ENCODE measurements at places on chromosomes 5 and 9.

DNA sequence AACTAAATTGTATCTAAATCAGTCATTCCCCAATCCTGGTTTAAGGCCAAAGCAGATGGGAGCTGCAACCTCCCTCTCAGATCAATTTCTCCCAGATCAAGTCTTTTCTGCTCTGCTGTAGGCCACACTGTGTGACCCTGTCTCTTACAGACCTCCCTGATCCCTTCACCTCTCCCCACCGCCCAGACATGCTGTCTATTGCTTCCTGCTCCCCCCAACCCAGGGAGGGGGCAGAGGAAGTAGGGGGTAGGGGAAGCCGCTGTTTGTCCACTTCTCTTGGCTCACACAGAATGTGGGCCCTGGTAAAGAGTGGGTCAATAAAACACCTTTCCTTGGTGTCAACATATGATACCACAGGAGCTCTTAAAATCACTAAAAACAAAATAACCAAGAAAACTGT lies 226.3 kb downstream of the ENC1 start:
- no peak for DNase-seq

DNA sequence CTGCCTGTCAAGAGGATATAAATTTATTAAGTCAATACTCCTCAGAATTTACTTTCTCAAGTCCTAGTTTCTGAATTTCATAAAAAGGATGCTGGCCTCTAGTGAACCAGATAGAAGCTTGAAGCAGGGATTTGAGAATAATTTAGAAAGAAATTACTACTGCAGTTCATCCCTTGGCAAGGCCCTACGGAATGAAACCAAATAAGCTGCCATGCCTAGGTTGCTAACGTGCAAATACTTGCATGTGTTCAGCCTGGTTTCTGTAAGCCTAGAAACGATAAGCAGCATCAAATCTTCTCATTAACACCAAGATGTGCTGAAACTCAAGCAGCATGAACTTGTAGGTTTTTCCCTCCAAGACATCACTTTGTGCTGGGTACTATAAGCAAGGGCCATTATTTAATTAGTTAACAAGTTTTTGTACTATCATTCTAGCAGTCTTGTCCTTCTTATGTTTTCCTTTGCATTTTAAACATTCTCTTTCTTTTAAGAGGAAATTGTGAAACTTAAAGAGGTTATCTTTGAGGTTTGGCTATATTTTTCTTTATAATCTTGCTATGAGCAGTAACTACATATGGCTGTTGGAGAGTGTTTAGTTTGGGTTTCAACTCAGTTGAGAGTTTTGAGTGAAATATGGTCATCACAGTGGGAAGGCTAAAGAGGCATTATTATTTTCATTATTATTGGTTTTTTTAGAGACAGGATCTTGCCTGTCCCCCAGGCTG lies 71.8 kb downstream of the ADAMTSL1 start:
- no peak for DNase-seq

- DNase-seq = no peak
Observed at GRCh38 chr5:77828445-77828844, 52.3 kb upstream of the TBCA start.

DNA sequence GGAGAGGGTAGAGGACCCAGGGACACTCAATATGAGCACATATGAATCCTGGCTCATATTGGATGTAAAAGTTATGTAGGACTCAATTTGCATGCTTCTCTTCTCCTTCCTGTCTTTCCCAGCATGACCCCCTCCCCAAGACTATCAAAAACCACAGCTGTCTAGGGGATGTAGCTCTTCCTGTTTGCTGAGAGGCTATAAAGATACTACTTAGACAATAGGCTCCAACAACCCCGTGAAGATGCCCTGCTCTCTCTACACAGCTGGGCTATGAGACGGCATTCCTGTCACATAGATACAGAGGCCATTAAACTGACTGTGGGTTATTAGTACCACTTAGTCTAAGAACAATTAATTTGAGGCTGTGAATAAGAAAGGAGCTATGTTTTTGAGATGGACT lies 56.5 kb upstream of the PCSK1 start:
- DNase-seq = no peak

GRCh38 chr9:123368536-123369153 lies 12.6 kb downstream of the CRB2 start:
- no peak for DNase-seq

DNA sequence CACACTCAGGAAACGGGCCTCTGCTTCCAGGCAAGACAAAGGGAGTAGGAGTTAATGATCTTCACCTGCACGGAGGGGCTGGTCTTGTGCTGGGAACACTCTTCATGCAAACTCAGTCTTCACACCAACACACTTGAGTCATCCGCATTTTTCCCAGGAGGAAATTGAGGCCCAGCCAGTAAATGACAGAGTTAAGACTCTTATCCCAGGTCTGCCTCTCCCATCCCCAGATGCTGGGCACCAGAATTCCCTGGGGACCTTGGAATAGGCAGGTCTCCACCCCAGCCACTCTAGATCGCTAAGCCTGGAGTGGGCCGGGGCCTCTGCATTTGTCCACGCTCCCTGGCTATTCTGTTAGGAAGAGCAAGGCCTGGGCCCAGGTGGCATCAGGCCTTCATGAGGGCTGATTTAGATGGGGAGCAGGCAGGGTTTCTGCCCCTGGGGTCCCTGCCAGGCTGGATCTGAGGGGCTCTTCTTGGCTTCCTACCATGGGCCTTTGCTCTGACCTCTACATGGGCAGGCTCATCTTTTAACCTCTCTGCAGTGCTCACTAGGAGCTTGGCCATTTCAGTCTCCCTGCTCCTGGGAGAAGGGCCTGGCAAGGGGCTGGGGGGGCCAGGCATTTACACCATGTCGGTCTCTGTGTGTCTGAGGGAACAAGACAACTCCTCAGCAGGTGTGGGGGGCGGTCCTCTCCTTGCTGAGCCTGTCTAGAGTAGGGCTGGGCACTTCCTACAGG lies 77.3 kb downstream of the AMBP start:
- no peak for DNase-seq

All from CD4-positive, alpha-beta T cell treated with Interferon alpha-2 for 1 hour (primary cell).